ENCODE measurements at places on chromosomes 2 and 18.

GRCh38 chr18:13982126-13982525, 66.8 kb upstream of the MC2R start:
- DNase-seq: no peak

- no peak for DNase-seq
Observed at GRCh38 chr18:2036086-2036485, 535.2 kb downstream of the METTL4 start.

- DNase-seq: no peak
Observed at GRCh38 chr2:118705032-118705431, 142.4 kb downstream of the EN1 start.

DNA sequence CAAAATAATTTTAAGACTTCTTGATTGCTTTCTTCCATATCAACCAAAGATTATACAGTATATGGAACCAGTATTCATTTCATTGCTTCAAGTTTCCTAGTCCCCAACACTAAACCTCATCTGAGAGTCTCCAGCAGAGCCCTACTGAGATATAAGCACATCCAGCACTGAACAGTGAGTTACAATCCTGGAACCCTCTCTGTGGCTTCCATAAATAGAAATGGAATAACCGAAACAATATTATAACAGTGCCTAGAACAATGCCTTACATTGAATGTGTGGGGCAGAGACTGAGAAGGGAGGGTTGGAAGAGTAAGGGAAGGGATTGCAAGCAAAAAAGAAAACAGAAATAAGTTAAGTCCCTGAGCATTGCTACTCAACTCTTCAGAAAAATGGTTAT, 18.9 kb downstream of the AAK1 start:
- DNase-seq: no peak

DNA sequence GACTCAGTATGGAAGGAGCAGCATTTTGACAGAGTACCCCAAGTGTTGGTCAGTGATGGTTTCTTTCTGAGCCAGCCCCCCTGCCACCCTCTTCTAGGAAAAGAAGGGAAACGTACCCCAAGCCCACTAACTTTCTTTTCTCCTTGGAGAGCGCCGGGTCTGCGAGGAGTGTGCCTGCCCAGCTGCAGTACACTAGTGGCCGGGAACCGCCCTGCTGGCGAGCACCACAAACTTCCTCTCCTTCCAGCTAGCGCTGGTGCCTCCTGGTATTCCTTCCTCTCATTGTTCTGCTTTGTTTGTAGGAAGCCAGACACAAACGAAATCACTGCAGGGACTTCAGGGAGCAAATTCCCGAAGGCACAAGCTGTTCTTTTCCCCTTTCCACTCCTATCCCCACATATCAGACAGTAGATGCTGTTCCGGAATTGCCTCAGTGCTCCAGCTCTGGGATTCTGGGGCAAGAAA, 1.8 kb downstream of the CCDC85A start:
- DNase-seq: no peak

GRCh38 chr2:19932928-19933327, 31.1 kb upstream of the TTC32 start:
- DNase-seq: no peak

DNA sequence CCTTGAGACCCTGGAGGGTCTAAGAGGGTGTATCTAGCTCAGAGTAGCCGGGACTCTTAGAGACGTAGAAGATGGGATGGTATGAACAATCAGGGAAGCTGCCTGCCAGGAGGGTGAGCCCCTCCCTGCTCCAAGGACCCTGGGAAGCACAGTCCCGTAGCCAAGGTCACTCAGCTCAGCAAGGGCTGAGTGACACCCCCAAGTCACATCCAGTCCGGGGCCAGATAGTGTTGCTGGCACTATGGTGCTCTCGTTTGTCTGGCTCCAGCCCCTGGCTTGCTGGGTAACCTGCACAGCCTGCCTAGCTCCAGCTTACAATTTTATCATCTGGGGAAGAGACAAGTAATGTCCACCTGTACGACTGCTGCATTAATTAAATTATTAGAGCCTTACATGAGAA, 22.3 kb downstream of the REEP1 start:
- DNase-seq: no peak

DNA sequence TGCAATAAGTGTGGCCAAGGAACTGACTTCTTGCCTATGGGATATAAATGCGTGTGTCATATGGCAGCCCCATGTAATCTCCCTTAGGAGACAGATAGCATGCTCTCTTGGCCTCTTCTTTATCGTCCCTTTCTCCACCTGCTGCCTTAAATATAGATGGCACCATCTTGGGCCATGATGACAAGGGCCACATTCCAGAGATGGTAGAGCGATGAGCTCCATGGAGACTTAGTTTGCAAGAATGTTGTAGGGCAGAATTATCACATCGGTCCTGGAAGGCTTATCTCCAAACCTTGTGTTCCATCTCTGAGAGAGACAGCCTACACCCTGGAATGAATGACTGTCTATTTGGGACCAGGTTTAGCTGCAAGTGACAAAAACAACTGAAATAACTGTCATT, 536.7 kb downstream of the TNS1 start:
- DNase-seq: no peak

DNA sequence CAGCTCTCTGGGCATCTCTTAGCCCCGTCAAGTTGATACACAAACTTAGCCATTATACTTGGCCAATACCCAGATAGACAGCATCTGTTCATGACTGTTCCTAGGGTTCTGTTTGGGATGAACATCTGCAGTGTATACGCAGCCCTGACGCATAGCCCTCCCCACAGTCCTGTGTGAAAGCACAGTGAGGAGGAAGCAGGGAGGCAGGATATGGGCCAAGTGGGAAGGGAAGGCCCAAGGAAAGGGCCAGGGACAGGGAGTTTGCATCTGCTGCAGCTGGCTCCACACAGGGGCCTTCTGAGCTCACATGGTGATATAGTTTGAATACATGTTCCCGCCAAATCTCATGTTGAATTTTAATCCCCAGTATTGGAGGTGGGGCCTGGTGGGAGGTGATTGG, 80.2 kb downstream of the CMPK2 start:
- no peak for DNase-seq

GRCh38 chr2:50956886-50957285, 75.0 kb downstream of the NRXN1 start:
- DNase-seq: no peak

DNA sequence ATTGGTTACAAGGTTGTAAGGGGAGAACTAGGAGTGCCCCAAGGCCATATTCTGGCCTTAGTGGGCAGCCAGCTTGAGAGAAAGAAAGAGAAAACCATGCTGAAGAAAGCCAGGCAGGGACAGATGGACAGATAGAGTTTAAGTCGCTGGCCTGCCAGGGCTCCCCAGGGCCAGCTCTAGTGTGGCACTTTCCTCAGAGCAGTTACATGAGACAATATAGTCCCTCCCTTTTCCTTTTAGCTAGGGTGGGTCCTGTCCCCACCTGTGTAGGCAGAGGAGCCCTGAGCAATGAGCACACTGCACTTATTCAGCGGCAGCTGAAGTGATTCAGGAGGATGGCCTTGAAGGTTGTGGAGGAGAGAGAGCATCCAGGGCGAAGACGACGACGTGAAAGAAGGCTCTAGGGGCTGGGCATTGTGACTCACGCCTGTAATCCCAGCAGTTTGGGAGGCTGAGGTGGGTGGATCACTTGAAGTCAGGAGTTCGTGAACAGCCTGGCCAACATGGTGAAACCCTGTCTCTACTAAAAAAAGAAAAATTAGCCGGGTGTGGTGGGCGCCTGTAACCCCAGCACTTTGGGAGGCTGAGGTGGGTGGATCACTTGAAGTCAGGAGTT, 152.0 kb upstream of the SLC1A4 start:
- DNase-seq: no peak

DNA sequence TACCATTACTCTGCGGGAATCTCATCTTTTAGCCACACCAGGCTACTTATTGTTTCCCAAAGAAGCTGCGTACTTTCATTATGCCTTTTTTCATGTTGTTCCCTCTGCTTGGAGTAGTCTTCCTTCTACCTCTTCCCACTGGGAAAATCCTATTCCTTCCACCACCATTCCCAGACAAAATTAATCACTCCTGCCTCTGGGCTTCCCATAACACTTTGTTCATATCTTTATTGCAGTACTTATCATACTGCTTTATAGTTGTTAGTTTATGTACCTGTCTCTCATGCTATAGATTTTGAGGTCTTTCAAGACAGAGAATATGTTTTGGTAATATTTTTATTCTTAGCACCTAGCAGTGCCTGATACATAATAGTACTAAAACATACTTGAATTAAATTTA, 16.2 kb downstream of the OTX1 start:
- no peak for DNase-seq

DNA sequence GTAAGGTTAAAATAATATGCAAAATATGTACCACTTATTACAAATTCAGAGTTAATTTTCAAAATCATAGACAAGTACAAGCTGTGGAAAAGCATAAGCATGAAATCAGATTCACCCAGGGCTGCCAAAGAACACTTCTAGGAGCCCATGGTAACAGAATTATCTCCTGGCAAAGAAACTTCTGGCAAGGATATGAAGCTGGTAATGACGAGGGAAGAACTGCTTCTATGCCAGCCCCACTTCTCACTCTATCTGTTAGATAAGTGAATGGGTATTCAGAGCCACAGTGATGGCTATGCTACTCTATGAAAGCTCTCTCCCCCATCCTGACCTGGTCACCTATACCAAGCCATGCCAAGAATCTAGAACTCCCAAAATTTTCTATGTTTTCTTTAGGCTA, 36.9 kb upstream of the PDE1A start:
- DNase-seq: no peak

DNA sequence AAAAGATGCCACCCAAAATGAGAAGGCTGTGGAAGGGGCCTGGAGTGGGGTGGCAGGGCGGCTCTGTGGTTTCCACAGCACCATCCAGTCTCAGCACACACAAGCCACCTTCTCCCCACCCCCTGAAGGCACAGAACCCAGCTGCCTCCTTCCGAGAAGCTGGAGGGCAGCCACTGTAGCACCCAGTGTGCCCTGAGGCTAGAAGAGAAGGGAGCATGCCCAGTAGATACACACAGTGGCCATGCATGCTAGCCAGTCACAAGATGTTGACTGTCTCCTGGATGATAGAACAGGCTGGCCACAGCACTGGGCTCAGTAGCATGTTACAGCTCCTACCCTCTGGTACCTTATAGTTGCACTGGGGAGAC, 148.9 kb upstream of the EPAS1 start:
- DNase-seq: no peak

- peak; percentile 53 for DNase-seq
Observed at GRCh38 chr2:10876394-10876793, 35.3 kb upstream of the KCNF1 start.

GRCh38 chr18:69599377-69599776, 198.7 kb downstream of the DOK6 start:
- no peak for DNase-seq

GRCh38 chr2:111199840-111200239, 79.1 kb downstream of the BCL2L11 start:
- no peak for DNase-seq

- no peak for DNase-seq
Observed at GRCh38 chr2:132419941-132420340, 3.3 kb downstream of the GPR39 start.

DNA sequence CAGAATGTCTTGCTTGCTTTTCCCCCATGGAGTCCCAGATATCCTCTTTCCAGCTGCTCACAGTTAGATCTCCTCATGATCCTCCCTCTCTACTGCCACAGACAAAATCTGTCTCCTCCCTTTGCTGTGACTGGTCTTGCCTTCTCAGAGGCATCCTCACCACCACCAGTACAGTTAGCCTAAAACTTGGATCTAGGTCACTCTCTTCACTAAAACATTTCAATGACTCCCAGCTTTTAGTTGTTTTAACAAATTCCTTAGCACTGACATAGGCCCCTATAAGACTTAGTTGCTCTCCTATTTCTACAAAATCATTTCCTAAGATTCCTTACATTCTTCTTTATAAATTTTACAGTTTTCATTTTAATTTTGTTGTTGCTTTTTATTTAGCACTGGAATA, 734.2 kb upstream of the CHAC2 start:
- no peak for DNase-seq

GRCh38 chr2:118737684-118738083, 109.8 kb downstream of the EN1 start:
- no peak for DNase-seq

DNA sequence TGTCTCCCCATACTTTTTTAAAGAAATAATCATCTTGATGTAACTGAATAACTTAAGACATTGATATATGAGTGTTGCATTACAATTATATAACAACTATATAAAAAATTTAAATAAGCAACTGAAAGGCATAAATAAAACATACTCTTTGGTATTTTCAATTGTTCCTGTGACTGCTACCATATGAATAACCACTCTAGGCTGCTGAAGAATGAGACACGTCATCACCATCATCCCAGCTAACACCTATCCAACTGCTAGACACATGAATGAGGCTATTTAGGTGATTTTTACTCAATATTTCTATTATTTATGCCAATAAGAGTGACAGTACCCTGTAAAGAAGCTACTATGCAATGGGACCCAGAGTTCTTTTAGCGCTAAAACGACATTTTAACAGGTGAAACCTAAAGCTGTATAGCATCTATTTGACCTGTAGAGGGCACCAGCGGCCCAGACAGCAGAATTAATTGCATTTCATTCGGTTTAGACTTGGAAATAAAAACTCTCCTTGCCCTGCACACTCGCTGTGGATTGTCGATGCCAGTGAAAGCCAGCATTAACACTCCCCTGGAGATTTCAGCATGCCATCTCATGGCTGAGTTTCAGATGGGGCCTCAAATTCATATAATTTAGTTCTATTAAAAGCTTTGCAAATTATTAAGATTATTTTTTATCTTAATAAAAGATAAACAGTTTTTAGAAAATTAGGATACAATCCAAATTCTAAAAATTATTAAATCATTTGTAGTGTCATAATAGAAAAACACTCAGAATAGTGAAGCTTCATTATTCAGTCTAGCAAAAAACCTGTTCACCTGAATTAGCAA, 89.4 kb upstream of the MAP2 start:
- DNase-seq: peak; percentile 52

- no peak for DNase-seq
Observed at GRCh38 chr2:239299218-239299939, 101.4 kb downstream of the HDAC4 start.

- no peak for DNase-seq
Observed at GRCh38 chr2:234701841-234702240, 205.0 kb upstream of the ARL4C start.

GRCh38 chr2:12928197-12928774, 211.6 kb downstream of the TRIB2 start:
- DNase-seq: no peak

DNA sequence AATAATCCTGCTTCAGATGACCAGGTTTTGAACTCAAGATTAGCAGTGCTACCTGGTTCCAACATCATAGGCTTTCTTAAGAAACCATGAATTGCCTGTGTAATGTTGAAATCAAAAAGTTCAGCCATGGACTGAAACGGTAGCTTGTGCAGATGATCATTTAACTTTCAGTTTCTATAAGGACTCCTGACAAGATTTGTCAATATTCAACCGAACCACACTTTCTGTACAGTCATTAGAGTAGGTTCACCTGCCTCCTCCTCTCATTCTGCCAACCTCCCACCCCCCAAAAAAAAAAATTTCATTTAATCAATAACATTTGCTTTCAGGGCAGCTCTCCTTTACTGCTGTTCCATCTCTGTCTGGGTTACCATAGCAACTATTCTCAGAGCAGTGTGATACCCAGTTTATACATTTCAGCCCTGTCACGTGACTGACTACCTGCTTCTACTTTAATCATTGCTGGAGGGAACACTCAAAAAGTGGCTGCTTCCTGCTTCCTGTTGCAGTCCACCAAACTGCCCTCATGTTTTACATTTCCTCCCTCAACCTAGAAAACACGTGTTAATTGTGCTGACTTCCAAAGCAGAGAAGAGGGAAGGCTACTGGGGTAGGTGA, 275.5 kb downstream of the SS18 start:
- no peak for DNase-seq

Measured in SK-N-MC (cell line).